ENCODE measurements at places on chromosomes 7 and 10. TPM values are rescaled to one million over a fixed set of nuclear protein-coding genes. Genes with fewer than 3 reads are reported as not detected.

Gene TMEM178B
- 0.60 TPM for polyA plus RNA-seq

Gene ZNF365
- 0.24 TPM for polyA plus RNA-seq

Gene DOCK4
- 12.5 TPM for polyA plus RNA-seq

Gene COX19
- 12.3 TPM for polyA plus RNA-seq

Gene GATAD1
- 15.8 TPM for polyA plus RNA-seq

Gene ZNF425
- polyA plus RNA-seq, result 4.4 TPM

Gene SPOCK2
- polyA plus RNA-seq, result 4.6 TPM

Gene CTAGE6
- 0.20 TPM for polyA plus RNA-seq

Gene LRRC18
- not detected for polyA plus RNA-seq

Gene CPN1
- polyA plus RNA-seq, result not detected
